ENCODE measurements at places on chromosomes 5 and 9. TPM values are rescaled to one million over a fixed set of nuclear protein-coding genes. Genes with fewer than 3 reads are reported as not detected.

The C9 gene
- total RNA-seq: not detected

DNA sequence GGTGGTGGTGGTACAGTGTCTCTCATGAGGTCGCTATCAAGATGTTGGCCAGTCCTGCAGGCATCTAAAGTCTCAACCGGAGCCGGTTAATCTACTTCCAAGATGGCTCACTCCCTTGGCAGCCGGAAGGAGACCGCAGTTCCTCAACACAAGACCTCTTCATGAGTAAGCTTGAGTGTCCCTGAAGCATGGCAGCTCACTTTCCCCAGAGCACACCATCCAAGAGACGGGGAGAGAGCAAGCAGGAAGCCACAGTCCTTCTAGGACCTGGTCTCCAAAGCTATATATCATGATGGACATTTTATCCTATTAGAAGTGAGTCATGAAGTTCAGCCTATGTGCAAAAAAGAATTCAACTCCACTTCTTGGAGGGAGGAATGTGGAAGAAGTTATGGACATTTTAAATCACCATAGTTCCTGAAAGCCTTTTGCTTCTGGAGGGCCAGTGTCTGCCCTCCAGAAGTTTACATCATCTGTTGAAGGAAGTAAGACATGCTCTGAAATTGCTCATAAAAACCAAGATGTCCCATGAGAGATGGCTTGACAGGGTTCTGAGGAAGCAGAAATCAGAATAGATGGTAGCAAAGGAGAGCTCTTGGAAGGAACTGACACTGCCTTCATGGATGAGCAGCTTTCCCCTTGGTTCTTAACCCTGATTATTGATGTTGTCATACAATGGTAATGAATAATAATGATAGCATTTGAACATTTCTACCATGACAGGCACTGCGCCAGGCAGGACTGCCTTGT lies 21.3 kb downstream of the GALNT10 start:
- DNase-seq: no peak

GRCh38 chr5:126519637-126520592 lies 75.1 kb downstream of the ALDH7A1 start:
- DNase-seq: no peak

GRCh38 chr9:94065535-94065961 lies 18.7 kb upstream of the PTPDC1 start:
- DNase-seq: peak; percentile 85

DNA sequence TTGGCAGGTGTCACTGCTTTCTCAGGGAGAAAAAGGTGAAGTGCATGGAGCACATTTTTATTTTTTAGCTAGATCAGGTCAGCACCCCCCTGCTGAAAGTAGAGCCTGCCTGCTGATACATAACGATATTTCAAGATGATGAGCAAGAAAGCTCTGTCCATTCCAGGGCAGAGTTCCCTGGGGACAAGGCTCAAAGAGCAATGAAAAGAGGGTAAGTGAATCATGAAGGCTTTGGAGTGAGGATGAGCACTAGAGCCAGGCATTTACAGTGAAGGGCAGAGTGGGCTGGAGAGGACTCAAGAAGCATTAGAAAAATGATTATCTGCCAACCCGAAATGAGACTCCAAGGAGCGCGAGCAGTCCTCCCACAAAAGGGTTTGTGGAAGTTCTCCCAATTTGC lies 345.7 kb downstream of the TLE4 start:
- no peak for DNase-seq

The ERP44 gene
- 15.7 TPM for total RNA-seq

GRCh38 chr9:129607027-129607387 lies 13.9 kb downstream of the C9orf50 start:
- DNase-seq: no peak

The PSMD5 gene
- total RNA-seq: 47.9 TPM

DNA sequence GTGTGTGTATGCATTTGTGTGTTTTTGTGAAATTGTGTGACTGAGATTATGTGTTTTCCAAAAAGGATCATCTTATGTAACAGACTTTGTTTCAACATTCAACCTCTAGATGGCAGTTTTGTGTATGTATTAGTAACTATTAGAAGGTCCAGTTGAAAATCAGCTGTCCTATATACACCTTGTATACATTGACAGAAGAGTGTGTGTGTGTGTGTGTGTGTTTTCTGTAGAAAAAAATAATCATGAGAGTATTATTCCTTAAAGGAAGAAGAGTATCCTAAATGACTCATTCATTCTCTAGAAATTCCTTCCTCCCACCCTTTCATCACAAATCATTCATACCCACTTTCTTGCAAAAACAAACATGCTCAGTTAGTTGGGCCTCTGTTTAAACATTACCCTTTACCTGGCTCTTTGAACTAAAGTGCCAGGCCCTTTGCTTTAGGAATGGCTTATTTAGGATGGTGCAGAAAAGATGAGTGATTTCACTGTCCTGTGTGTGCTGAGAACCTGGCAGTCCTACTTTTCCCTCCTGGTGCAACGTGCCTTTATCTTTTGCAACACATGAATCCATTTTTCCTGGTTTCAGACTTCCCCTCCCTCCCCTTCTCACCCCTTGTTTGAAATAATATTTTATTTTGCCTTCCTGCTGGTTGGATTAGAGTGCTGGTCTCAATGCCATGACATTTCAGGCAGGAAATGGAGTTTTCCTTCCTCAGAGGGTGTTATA lies 152.2 kb downstream of the ARHGAP26 start:
- DNase-seq: no peak

- peak; percentile 73 for DNase-seq
These were observed 743 bp downstream of the NR3C1 start for GRCh38 chr5:143402553-143403333.

GRCh38 chr9:89657295-89657694 lies 52.5 kb downstream of the GADD45G start:
- DNase-seq: no peak

The HNRNPAB gene
- 335 TPM for total RNA-seq

The PCDHB13 gene
- not detected for total RNA-seq

- no peak for DNase-seq
These were observed 236.5 kb downstream of the DMRTA1 start for GRCh38 chr9:22682961-22683699.

The ANKDD1B gene
- total RNA-seq: 0.18 TPM

The TMC1 gene
- not detected for total RNA-seq

The SPINK4 gene
- total RNA-seq: not detected

DNA sequence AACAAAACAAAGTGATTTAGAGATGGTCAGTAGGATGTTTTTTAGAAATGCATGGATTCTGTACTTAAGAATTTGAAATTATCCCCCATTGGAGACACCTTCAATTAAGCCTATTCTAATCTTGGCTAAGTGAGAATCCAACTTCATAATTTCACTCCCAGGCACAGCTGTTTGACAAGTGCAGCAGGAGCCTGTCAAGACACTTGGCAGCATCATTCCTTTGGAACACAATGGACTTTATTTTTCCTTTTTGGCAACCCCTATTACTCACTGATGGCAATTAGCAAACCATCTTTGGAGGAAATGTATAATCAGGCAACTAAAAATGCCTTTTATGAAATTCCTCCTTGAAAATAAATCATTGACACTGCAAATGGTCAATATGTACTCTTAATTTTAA lies 194.7 kb downstream of the GLIS3 start:
- no peak for DNase-seq

DNA sequence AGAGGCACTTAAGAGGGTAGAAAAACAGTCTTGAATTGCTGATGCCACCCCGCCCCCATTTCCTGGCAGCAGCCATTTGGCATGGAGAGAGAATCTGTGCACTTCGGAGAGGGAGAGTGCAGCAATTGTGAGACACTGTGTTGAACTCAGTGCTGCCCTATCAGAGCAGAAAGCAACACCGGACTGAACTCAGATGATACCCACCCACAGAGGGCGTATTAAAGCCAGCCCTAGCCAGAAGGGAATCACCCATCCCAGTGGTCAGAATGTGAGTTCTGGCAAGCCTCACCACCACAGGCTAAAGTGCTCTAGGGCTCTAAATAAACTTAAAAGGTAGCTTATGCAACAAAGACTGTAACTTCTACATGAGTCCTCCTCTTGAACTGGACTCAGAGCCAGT lies 88.4 kb upstream of the RGS7BP start:
- no peak for DNase-seq

DNA sequence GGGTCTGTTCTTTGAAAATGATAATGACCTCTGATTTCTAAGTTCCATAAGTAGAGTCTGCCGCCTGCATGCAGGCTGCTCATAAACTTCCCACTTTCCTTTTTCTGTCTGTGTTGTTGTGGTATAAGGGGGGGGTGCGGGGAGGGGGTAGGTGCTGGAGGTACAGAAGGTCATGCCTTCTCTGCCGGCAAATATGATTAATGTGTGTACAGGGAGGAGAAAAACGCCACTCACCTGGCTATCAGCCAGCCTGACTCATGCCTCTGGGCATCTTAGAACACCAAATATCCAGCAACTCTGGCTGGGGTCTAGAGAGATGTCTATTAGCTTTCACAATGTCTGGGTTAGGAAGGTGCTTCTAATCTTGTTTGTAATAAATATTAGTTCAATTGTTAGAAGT lies 128.3 kb downstream of the EFNA5 start:
- no peak for DNase-seq

GRCh38 chr5:42858031-42858643 lies 46.4 kb upstream of the SELENOP start:
- DNase-seq: no peak

DNA sequence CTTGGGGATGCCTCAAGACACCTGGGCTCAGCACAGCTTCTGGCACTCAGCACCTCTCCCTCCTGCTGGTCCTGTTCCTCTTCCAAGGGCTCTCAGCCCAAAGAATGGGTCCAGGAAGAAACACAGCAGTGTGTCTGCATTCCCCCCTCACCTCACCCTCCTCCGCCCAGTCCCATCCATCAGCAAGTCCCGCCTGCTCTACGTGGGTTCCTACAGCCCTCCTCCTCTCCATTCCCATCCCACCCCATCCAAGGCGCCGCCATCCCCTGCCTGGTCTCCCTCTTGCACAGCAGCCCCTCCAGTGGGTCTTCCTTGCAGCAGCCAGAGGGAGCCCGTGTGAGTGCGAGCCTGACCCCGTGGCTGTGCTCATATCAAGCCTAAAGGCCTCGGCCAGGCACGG lies 52.3 kb upstream of the RPL26L1 start:
- no peak for DNase-seq

DNA sequence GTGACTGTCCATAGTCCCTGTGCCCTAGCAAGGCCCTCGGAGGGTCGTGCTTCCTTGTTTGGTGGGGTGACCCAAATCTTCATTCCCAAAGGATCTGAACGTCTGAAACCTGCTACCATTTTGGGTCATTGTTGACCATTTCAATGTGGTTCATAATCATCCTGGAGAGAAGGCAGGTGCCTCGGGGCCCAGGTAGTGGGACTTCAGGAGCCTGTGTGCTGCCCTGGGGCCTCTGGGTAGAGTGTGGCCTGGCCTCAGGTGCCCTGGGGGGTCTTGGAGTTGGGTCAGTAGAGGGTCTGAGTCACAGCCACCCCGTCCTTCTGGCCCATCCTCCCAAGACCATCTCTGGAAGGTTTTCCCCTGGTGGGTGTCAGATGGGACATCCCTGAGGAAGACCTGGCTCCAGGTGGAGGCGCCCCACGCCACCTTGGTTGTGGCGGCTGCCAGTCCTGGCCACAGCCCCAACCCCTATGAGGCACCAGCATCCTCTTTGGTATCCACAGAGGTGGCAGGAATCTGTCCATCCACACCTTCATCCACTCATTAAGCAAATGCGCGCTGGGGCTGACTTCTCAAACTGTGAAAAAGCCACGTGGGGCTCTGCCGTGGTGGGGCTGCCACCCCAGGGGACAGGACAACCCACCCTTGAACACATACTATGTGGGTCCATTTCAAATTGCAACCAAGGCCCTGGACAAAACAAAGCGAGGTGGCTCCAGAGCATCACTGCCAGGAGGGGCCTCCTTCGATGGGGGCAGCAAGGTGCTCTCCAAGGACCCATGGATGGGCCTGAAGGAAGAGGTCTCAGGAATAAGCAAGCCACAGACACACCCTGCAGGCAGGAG lies 41.6 kb upstream of the FCN1 start:
- DNase-seq: no peak

DNA sequence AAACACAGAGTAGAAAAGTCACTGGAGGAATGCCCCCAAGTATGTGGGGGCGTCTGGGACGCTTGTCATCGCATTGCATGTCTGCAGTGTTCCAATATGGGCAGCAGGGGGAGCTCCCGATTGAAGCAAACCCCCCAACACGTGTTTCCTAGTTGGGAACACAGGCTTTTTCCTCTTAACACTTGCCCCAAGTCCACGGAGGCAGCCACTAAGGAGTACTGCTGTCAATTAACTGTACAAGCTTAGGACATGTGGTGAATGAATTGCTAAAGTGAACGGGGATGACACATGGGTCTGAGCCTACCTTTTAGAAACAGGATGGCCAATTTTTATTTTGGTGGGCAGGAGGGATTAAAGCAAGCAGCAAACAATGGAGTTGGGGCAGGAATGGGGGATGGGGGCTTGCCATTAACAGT lies 2.2 kb downstream of the GABRB2 start:
- DNase-seq: peak; percentile 43

DNA sequence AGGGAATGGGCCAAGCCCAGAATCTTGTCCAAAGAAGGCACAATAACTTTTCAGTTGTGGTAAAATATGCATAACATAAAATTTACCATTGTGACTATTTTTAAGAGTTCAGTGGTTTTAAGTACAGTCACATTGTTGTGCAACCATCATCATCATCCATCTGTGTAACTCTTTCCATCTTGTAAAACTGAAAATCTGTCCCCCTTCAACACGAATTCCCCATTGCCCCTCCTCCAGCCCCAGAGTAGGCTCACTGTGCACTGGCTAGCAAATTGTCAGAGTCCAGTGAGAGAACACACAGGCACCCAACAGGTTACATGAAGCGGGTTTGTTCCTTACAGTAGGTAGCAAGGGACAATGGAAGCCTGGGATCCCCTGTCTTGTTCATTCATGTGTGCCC lies 13.7 kb downstream of the BARX1 start:
- no peak for DNase-seq

GRCh38 chr5:79416499-79416898 lies 97.4 kb downstream of the HOMER1 start:
- DNase-seq: peak; percentile 22

DNA sequence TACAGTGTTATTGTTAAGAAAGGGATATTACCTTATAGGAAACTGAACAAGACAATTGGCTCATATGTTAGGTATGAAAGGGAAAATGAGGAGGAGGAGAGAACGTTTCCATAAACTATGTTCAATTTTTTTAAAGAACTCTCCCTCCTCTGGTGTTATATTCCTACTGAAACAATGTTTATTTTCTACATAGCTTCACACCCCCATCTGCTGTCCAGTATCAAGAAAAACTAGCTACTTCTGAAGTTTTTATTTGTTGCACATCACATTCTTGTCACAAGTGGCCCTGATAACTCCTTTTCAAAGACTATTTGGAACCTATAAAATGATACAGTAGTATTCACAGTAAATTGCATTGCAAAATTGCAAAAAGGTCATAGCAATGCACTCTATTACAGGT lies 223.4 kb upstream of the FAM174A start:
- DNase-seq: no peak

The SLC45A2 gene
- 0.34 TPM for total RNA-seq

The PRUNE2 gene
- 0.52 TPM for total RNA-seq

DNA sequence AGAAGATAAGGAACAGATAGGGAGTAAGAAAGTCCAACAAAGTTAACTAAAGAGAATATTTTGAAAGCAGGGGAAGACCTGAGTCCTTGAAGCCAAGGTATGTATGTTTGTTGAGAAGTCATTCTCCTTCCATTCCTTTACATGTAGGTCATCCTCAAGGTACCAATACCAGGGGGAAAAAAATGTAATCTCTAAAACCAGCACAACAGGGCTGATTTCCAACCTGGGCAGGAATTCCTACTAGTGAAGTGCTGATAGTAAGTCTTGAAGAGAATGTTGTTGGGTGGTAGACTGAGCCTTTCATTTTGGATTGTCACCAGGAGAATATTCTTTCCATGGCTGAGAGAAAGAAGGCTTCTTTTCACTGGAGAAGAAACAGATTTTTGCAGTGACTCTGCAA lies 117.1 kb upstream of the ZNF462 start:
- no peak for DNase-seq

GRCh38 chr9:68560071-68560844 lies 19.6 kb upstream of the TMEM252 start:
- DNase-seq: peak; percentile 57
